ENCODE measurements at places on chromosomes 13 and 19.

DNA sequence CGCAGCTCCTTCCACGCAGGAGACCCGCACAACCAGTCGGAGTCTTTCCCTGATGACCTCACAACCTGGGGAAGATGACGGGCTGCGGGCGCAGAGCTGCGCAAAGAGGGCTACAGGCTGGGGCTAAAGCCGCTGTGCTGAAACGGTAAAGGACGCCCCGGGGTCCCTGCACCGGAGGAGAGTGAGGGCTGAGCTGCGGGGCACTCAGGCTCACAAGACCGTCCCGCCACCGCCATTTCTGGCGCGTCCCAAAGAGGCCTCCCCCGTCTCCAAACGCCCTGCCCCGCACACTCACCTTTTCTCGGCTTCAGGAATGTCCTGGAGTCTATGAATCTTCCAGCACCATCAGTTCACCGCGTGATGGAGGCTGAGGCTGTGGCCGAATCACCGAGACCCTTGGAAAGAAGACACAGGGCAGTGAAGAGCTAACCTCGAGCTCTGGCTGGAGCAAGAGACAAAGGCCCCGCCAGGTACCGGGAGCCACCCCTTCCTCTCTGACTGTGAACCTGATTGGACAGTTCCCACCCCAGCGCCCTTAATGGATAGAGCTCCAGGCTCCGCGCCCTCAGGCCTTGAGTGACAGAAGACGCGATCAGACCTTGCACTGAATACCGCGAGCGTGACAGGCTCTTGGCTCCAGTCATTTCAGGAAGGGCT lies 41.8 kb upstream of the ZNF429 start:
- DNase-seq = peak; percentile 83

DNA sequence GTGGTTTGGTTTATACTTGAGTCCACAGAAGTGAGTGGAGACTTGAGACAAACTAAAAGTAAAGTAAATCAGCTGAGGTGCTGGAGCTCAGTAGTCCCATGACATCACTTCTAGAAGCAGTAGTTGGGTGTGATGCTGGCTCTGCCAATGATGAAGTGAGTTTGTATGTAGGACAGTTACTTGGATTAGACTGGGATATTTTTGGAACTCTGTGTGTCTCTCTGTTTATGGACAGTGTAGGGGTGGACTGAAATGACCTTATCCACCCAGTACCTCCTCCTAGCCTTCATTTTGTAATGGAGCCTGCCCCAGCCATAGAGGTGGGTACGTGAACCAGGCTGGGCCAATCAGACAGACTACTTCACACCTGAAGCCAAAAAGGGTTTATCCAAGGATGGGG lies 52.2 kb downstream of the POLR1D start:
- no peak for DNase-seq

DNA sequence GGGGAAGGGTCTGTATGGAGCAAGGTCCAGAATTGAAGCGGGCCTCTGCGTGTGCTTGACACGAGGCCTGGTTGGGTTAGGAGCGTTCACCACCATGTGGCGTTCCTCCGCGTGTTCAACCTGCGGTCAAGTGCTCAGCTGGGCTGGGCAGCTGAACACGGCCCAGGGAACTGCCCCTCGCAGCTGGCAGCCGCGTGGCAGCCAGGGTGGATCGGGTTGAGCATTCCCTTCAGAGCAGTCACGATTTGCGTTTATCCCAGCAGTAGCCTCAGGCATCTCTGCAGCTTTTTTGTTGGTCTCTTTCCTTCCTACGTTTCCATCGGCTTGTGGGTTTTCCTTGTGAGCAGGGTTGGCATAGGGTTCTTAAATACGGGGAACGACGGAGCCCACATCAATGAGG lies 28.7 kb upstream of the F2RL3 start:
- DNase-seq = no peak

GRCh38 chr13:73466561-73466960 lies 407.8 kb downstream of the KLF5 start:
- DNase-seq = no peak

- no peak for DNase-seq
These were observed 47.2 kb upstream of the ZNF536 start for GRCh38 chr19:30324982-30325381.

- no peak for DNase-seq
These were observed 39.7 kb downstream of the USP12 start for GRCh38 chr13:27131906-27132305.

- DNase-seq = no peak
These were observed 583 bp downstream of the ZNF615 start for GRCh38 chr19:52007451-52007805.

- no peak for DNase-seq
These were observed 3.4 kb upstream of the ZNF333 start for GRCh38 chr19:14686411-14686810.
